Colonic mucosa (tissue), 4 donors: ENCODE measurements at places on chromosomes 7 and 10. TPM values are rescaled to one million over a fixed set of nuclear protein-coding genes. Genes with fewer than 3 reads are reported as not detected.

DNA sequence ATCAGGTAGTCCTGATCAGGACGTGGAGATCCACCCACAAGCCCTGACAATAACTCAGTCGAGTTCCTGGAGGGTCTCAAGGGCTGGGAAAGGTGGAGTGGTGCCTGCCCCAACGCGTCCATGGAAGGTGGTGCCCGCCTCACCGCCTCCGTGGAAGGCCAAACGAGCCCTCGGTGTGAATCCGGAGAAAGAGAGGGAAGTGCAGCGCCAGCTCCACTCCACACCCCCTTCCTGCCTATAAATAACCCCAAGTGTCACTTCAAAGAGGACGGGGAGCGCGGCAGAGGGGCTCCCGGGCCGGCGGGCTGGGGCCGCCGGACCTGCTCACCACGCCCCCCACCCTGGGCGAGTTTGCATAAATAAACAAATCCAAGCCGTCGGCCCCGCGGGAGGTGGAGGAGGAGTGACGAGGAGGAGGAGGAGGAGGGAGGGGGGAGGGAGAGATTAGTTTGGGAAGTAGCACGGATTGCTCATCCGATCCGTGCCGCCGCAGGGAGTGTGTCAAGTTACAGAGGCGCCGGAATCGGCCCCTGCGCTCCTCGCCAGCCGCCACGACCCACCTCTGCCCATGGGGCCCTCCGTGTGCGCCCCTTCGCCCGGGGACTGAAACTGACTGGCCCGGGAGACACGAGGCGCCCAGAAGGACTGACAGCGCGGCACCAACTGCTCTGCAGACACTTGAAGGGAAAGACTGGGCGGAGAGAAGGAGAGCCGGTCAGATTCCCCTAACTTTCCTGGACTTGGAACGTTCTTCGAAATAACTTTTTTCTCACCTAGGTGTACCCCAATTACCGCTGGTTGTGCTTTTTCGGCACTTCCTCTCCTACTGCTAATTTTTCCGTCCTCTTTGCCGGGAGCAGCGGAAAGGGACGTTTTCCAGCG lies at the start of gene COL13A1:
Gene COL13A1, plus strand, starts transcription at position 473 of the 882 bp plus-strand sequence. CDS start 518 bp downstream, outside the sequence.
- peak within 1 kb of the TSS; percentile 37 for H3K4me3 ChIP-seq
- no peak within 1 kb of the TSS for H3K27ac ChIP-seq
- H3K27me3 ChIP-seq: peaks cover 24% of the 10 kb centered on the region
- peaks cover 12% of the 10 kb centered on the region for H3K4me1 ChIP-seq
- peak; percentile 41 for DNase-seq

DNA sequence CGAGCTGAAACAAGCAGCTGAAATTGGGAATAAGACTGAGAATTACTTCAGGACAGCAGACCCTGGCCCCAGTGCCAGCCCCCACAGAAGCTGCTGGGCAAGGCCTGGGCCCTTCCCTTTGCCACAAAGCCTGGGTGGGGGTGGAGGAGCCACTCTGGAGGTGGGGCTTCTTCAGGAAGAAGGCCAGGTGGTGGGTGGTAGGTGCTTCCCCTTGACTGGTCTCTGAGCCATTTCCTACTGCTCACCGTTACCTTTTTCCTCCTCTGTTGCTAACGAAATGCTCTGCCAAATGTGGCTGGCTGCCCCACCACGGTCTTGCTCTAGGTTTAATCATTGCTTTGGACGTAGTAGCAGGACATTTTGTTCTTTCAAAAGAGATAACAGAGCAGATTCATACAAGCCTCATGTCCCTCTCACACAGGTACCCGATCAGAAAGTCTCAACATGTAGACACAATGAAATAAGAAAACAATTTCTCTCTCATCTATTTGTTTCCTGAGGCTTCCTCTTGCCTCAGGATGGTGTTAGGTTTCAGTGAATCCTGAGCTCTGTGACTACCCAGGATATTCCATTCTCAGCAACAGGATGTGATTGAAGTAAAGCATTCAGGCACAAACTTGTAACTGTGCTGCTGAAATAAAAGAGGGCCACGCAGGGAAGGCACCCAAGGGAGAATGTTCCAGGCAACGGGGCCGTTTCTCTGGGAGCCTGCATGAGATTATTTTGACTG lies 66.5 kb downstream of the WDR11 start:
- H3K4me3 ChIP-seq: no peak overlapping the region
- no peak overlapping the region for H3K27ac ChIP-seq
- no peaks in the 10 kb centered on the region for H3K4me1 ChIP-seq
- no peaks in the 10 kb centered on the region for H3K27me3 ChIP-seq
- DNase-seq: no peak
- H3K36me3 ChIP-seq: no peaks in the 10 kb centered on the region

GRCh38 chr10:114395366-114396022 lies 8.8 kb downstream of the AFAP1L2 start:
- H3K4me3 ChIP-seq: no peak overlapping the region
- no peak for DNase-seq
- no peaks in the 10 kb centered on the region for H3K36me3 ChIP-seq
- no peaks in the 10 kb centered on the region for H3K4me1 ChIP-seq

CHCHD2 gene
- total RNA-seq: 580 TPM

DNA sequence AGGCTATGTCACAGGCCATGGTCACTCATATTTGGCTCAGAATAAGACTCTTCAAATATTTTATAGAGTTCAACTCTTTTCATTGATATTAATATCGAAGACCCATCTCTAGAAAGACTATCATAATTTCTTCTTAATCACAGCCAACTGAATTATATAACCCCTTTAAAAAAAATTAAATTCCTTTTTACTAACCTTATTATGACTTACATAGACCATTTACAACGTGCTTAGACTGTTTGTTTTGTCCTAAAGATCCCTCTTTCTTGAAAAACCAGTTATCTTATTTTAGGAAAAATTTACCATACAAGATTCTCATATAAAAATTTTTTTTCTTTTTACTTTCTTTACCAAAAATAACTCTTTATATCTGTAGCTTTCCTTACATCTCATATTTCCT lies 10.2 kb upstream of the TMEM254 start:
- no peak overlapping the region for H3K27ac ChIP-seq
- DNase-seq: no peak
- H3K27me3 ChIP-seq: no peaks in the 10 kb centered on the region
- H3K36me3 ChIP-seq: no peaks in the 10 kb centered on the region
- no peaks in the 10 kb centered on the region for H3K4me1 ChIP-seq
